ENCODE measurements at places on chromosomes 11 and 22. TPM values are rescaled to one million over a fixed set of nuclear protein-coding genes. Genes with fewer than 3 reads are reported as not detected.

Gene ROM1
- 1.8 TPM for total RNA-seq

Gene USP2
- total RNA-seq = 3.2 TPM

Gene MRGPRX3
- total RNA-seq = not detected

Gene SLC7A4
- total RNA-seq = 0.14 TPM

Gene FIBIN
- not detected for total RNA-seq

Gene TEX12
- 0.30 TPM for total RNA-seq

Gene OR6T1
- total RNA-seq = not detected

Gene BDNF
- total RNA-seq = not detected

Gene SCT
- not detected for total RNA-seq

Gene POU2AF2
- total RNA-seq = not detected

Gene JAML
- 60.8 TPM for total RNA-seq

Gene KDM4E
- total RNA-seq = not detected

Gene CRYBB3
- not detected for total RNA-seq

Gene EHBP1L1
- 157 TPM for total RNA-seq

Gene FREY1
- 2.6 TPM for total RNA-seq

Gene OR4A16
- total RNA-seq = not detected

Gene DDX25
- total RNA-seq = 0.16 TPM

Gene CREB3L1
- 0.72 TPM for total RNA-seq

Gene B3GAT3
- total RNA-seq = 67.3 TPM

Gene APOA4
- total RNA-seq = not detected

Gene LARGE2
- total RNA-seq = 9.6 TPM

Gene ESRRA
- 26.8 TPM for total RNA-seq

Gene LMO2
- total RNA-seq = 2.2 TPM

Gene SEC14L3
- total RNA-seq = not detected

Gene CALCA
- total RNA-seq = not detected

Gene DDIAS
- 1.9 TPM for total RNA-seq

Gene C1QTNF4
- total RNA-seq = 1.6 TPM

Gene CDC45
- total RNA-seq = 0.56 TPM

Gene TMPRSS4
- not detected for total RNA-seq

Gene EFCAB6
- total RNA-seq = 0.53 TPM

Gene RTN4RL2
- 0.15 TPM for total RNA-seq

Gene GNG3
- not detected for total RNA-seq

Gene TIGD3
- 0.92 TPM for total RNA-seq

Gene NXPE2
- not detected for total RNA-seq

Gene PAX6
- total RNA-seq = not detected

Gene TRPC6
- not detected for total RNA-seq

Gene GANAB
- total RNA-seq = 278 TPM

Gene LRRC10B
- not detected for total RNA-seq

Gene OR52A1
- total RNA-seq = not detected

Gene OR8G1
- total RNA-seq = not detected

Gene C11orf52
- total RNA-seq = not detected

Gene P4HA3
- total RNA-seq = not detected

Gene ART5
- not detected for total RNA-seq

Gene ANKRD13D
- 197 TPM for total RNA-seq

Gene DCDC1
- total RNA-seq = 0.09 TPM

Gene ISX
- not detected for total RNA-seq

Gene OR5A1
- not detected for total RNA-seq

Gene CHCHD10
- 34.9 TPM for total RNA-seq

Gene TCN2
- total RNA-seq = 0.55 TPM

Gene ENTHD1
- total RNA-seq = 0.13 TPM
